ENCODE measurements at places on chromosomes 5 and 9.

DNA sequence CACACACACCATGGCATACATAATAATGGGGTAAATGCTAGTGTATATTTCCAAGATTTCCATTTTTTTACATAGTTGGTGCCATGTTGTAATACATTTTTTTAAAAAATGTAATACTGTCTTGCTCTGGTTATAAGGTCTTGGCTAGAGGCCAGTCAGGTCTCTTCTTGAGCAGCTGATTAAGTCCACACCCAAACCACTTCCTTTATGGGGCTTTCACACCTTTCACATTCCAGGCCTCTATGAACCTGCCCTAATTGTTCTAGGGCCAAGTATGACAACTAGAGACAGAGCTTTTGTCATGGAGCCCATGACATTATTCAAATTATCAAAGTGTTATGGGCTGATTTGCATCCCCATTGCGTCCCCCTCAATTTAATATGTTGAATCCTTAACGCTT, 495.6 kb upstream of the CTNND2 start:
- DNase-seq: no peak

GRCh38 chr5:39073767-39074016, 507 bp downstream of the RICTOR start:
- DNase-seq: no peak

- DNase-seq: no peak
Observed at GRCh38 chr9:129108805-129109536, 1.6 kb downstream of the CRAT start.

DNA sequence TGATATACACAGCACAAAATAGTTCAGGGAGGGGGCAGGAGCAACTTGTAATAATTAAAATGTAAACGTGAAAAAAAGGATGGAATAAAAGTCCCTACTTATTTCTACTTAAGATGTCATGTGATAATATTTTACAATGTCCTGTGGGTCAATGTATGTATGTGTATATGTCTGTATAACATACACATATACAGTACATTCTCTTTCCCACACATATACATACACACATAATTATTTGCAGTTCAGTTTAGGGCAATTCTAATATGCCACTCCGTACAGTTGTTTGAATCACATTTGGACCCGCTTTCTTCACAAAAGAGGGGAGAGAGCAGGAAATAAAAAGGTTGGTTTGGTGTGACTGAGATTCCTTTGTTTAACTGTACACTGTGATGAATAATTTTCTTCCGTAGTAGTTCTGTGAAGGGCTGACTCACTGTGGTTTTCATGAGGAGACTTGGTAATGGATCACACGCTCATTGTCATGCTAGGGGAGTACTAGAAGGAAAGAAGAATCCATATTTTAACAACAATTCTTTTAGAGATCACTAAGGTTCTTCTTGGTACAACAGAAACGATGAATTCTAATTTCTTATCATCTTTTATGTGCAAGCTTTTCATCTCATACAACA, 26.2 kb upstream of the ACOT12 start:
- no peak for DNase-seq

GRCh38 chr9:5336688-5337087, 3.0 kb downstream of the RLN1 start:
- no peak for DNase-seq

GRCh38 chr5:164346785-164347630, 841.6 kb downstream of the MAT2B start:
- DNase-seq: no peak

- DNase-seq: no peak
Observed at GRCh38 chr9:31304576-31304975, 1079.9 kb upstream of the ACO1 start.

DNA sequence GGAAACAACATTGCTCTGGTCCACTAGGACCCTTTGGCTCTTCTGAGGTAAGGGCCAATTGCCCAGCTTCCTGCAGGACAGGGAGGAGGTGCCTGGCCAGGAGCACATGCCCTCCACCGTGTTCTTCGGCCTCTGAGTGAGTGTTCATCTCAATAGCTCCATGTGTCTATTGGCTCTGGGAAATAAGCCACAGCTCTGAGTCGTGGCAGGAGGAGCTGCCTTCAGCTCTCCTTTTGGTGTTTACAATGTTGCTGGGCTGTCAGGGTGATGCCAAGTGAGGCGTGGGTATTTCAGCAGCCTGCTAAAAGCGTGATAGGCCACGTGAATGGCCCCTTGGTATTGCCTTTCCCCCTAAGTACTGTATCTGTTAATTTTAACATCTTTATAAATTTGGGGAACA, 26.6 kb downstream of the GADD45G start:
- no peak for DNase-seq

DNA sequence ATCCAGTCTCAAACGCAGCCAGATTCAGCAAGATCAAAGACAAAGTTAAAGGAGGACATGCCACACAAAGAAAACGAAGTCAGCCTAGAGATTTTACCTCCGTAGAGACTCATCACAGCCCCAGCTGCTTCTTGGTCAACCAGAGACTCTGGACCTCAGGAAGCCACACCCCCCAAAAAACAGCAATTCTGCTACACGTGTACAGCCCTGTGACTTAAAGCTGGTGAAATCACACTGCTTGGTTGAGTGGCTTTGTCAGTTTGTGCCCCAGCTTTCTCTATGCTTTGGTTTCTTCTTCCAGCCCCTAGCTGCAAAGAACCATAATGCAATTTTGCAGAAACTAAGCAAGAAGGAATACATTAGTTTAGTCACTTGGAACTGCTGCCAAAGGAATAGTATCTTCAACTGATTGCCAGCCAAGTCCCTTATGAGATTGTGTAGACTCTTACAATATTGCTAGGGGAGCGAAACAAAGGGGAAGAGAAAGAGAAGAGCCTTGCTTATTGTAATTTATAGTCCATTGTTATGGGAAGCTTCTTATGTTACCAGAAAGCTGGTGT, 158.8 kb upstream of the ZNF462 start:
- DNase-seq: no peak

DNA sequence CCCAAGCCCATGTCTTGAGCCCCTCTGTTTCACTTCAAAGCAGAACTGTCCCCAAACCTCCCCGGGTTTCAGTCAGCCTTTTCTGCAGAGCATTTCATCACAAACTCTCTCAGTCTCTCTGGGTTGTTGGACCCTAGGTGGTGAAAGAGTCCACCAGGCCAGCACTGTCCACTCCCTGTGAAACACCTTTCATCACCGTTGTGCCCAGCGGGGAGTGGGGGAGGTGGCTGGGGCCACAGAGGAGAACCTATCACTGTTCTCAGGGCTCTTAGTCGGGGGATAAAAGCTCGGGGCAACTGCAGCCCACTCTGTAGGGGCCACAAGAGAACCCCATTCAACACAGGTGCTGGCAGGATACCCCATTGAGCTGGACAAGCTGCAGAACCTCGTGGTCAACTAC, 5.4 kb upstream of the RABL6 start:
- no peak for DNase-seq

DNA sequence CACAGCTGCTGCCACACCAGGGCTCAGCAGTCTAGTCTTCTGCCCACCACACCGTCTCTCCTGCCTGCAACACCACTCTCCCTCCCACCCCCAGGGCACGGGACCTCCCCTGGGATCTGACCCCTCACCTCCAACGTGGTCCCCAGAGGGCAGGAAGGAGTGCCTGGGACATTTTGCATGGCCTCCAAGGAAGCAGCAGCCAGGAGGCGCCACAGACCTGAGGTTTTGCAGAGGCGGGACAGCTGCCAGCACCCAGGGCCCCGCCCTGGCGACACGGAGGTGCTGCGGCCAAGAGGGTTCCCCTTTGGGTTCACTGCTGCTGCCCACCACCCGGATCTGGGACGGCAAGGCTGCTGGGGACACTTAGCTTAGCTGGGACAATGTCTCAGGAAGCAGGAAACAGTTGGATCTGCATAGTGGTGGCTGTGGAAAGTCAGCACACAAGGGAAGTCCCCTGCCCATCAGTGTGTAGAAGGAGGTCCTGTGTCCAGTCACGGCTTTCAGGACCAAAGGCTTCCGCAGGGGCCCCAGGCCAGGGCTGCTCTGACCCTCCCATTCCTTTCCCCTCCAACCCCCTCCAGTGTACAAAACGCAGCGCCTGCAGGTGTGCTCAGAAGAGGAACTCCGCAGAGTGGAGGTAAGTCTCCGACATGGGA, 13.8 kb downstream of the PROP1 start:
- DNase-seq: no peak

DNA sequence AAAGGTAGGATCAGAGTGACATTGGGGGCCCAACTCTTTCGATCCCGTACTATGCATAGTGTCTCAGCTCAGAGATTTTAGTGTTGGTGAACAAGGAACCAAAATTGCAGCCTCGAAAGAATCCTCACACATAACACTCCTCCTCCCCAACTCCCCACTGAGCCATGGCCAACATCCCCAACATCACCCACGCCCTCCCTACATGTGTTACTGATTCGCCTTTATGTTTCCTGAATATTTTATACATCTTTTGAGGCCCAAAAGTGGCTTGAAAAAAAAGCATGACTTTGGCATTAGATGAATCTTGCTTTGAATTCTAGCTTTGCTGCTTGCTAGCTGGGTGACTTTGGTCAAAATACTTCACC, 45.2 kb downstream of the PLAC8L1 start:
- no peak for DNase-seq

Measured in stimulated activated CD8-positive, alpha-beta memory T cell treated with anti-CD3 and anti-CD28 coated beads, Interleukin-15, amount 100 ng/mL, for 4 hours (primary cell).